ENCODE measurements at places on chromosomes 6 and 20.

- DNase-seq, result no peak
Measured at GRCh38 chr6:66421570-66421969, 714.5 kb upstream of the EYS start.

GRCh38 chr6:20417819-20418218 is 16.1 kb downstream of the E2F3 start:
- DNase-seq, result no peak

- DNase-seq, result no peak
Measured at GRCh38 chr20:48685300-48685699, 142.5 kb downstream of the PREX1 start.

GRCh38 chr20:46501337-46501942 is 11.9 kb downstream of the ZNF334 start:
- DNase-seq, result no peak
